ENCODE measurements at places on chromosomes 6 and 20.

DNA sequence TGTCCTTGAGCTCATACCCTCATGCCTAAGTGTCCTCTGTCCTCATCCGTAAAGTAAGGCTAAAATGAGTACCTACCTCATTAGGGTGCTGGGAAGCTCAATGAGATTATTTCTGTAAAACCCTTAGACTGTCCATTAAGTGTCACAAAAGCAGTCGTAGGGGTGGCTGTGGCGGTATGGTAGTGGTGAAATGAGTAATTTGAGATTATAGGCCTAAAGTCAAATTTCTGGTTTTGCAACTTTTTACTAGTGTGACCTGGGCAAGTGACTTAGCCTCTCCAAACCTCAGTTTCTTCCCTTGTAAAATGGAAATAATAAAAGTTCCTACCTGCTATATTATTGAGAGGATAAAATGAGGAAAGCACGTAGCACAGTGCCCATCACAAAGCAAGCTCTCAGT is 148.2 kb upstream of the AKAP12 start:
- DNase-seq, result no peak

- DNase-seq, result no peak
Measured at GRCh38 chr6:16583144-16583762, 178.0 kb downstream of the ATXN1 start.

DNA sequence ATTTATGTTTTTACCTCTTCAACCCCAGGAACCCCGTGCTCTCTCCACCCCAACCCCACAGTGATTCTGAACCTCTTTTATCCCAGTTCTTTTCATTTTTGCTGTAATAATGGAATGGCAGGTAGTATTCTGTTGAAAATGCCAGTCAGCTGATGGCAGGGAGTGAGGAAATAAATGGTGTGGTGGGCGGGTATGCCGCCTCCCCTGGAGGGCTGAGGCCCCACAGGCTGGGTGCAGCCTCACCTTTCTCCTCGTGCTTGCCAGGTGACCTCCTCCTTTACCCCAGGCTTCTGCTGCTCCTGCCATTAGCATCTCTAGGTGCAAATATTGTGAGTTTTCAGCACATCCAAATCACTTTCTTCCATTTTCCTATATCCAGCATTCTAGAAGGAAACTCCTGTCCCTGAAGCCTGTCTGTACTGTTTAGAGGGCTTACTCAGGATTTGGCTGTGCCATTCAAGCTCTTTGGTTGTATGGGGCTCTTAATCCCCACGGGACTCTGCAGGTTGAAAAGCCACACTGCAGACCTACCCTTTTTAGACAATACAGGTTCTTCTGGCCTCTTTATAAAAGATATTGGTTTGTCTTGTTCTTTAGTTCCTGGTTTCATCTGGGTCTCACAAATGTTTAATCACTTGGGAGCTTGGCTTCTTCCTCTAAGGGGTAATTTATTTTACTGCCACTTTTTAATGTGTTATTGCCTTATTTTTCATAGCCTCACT is 201.8 kb downstream of the JARID2 start:
- DNase-seq, result no peak

DNA sequence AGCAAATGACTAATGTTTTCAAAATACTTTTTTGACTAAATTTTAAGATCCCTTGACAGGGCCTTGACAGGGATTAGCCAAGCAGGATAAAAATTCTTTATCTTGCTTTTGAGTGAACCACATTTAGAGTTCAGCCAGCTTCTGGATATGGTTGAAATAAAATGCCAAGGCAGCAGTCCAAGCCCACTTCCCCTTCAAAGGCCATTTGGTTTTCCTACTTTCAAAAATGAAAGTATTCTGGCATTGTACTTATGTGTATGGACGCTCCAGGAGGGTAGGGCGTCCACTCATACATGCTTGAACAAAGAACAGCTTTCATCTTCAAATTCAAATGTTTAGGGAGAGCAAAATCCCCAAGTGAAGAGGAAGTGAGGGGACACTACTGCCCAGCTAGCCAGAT is 82.3 kb upstream of the BCLAF1 start:
- DNase-seq, result no peak

DNA sequence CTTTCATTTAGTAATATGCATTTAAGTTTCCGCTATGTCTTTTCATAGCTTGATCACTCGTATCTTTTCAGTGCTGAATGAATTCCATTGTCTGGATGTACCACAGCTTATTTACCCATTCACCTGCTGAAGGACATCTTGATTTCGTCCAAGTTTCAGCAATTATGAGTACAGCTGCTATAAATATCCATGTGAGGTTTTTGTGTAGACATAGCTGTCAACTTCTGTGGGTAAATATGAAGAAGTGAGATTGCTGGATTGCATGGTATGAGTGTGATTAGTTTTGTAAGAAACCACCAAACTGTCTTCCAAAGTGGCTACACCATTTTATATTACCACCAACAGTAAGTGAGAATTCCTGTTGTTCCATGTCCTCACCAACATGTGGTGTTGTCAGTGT is 79.2 kb upstream of the STMND1 start:
- no peak for DNase-seq
